ENCODE measurements at places on chromosomes 13 and 19. TPM values are rescaled to one million over a fixed set of nuclear protein-coding genes. Genes with fewer than 3 reads are reported as not detected.
A peak's percentile ranks its signal among the peaks of the same experiment; 100 is the strongest.

DNA sequence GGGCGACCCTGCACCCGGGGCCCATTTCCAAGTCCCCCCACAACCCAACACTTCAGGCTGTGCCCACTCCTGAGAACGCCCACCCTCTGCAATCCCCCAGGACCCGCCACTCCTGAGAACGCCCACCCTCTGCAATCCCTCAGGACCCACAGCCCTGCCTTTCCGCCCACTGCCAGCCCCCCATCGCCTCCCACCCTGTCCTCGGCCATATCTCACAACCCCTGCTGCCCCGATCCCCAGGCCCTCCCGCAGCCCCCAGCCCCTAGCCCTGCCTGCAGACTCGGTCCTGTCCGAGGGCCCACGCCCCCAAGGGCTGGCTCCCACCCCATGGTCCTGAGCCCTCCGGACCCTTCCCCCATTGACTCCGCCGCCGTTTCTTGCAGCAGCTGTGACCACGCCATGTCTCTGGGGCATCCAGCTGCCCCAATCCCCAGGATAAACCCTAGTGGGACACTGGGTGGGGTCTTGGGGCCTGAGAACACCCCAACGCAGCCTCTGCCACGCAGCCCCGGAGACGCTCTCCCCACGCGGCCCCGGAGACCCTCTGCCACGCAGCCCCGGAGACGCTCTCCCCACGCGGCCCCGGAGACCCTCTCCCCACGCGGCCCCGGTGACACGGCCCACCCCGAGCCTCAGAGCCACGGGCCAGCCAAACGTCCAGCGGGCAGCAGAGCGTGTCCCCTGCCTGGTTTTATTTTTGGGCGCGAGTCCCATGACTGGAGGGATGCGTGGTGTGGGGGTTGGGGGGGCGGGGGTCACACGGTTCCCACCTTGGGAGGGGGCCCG, 17.0 kb downstream of the SBNO2 start:
- H3K4me1 ChIP-seq, result no peaks in the 10 kb centered on the region
- H3K4me3 ChIP-seq, result no peak overlapping the region
- H3K27ac ChIP-seq, result no peak overlapping the region
- no peaks in the 10 kb centered on the region for H3K27me3 ChIP-seq

DNA sequence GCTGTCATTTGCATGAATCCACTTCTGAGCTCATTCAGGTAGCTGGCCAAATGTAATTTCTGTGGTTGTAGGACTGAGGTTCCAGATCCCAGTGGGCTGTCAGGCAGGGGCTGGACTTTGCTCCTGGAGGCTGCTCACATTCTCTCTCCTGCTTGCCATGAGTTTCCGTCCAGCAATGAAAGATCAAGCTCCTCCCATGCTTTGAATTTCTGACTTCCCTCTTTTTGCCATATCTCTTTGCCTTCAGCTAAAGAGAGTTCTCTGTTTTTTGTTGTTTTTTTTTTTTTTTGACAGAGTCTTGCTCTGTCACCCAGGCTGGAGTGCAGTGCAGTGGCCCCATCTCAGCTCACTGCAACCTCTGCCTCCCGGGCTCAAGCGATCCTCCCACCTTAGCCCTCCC, 76.9 kb downstream of the ING1 start:
- H3K27me3 ChIP-seq, result peaks cover 14% of the 10 kb centered on the region
- H3K4me3 ChIP-seq, result no peak overlapping the region
- DNase-seq, result no peak
- H3K36me3 ChIP-seq, result peaks cover 5% of the 10 kb centered on the region
- no peak overlapping the region for H3K27ac ChIP-seq

- DNase-seq, result no peak
- no peaks in the 10 kb centered on the region for H3K4me1 ChIP-seq
- H3K36me3 ChIP-seq, result no peaks in the 10 kb centered on the region
- H3K27me3 ChIP-seq, result no peaks in the 10 kb centered on the region
- no peak overlapping the region for H3K4me3 ChIP-seq
- no peak overlapping the region for H3K27ac ChIP-seq
Observed at GRCh38 chr13:37446503-37446902, 152.1 kb downstream of the POSTN start.

GRCh38 chr19:33498391-33499000, 23.1 kb downstream of the PEPD start:
- H3K4me3 ChIP-seq, result no peak overlapping the region
- H3K27ac ChIP-seq, result no peak overlapping the region
- no peaks in the 10 kb centered on the region for H3K27me3 ChIP-seq
- no peaks in the 10 kb centered on the region for H3K36me3 ChIP-seq
- peaks cover 11% of the 10 kb centered on the region for H3K4me1 ChIP-seq

- H3K27me3 ChIP-seq, result no peaks in the 10 kb centered on the region
- no peaks in the 10 kb centered on the region for H3K4me1 ChIP-seq
- H3K27ac ChIP-seq, result no peak overlapping the region
- no peak for DNase-seq
- H3K4me3 ChIP-seq, result no peak overlapping the region
- no peaks in the 10 kb centered on the region for H3K36me3 ChIP-seq
Observed at GRCh38 chr19:48539503-48540096, 12.4 kb upstream of the SULT2B1 start.

- no peak for DNase-seq
- no peak overlapping the region for H3K4me3 ChIP-seq
- H3K27ac ChIP-seq, result no peak overlapping the region
- no peaks in the 10 kb centered on the region for H3K4me1 ChIP-seq
- no peaks in the 10 kb centered on the region for H3K27me3 ChIP-seq
- H3K36me3 ChIP-seq, result no peaks in the 10 kb centered on the region
Observed at GRCh38 chr13:34179481-34179880, 361.5 kb downstream of the RFC3 start.

DNA sequence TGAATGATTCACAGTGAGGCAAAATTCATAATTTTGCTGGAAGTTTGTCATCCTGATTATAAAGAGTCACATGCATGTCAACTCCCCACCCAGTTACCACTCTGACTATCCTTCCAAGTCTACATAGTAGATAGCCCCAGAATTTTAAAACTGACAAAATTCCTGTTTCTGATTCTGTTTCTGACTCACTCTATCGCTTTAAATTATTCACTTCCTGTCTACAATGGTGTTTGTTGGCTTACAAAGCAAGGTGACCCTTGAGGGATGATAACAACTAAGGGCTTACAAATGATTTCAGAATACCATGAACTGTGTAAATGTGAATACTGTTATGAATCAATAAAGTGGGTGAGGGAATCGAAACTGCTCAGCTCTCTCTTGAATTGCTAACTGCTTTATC, 98.7 kb upstream of the KL start:
- peaks cover 15% of the 10 kb centered on the region for H3K4me1 ChIP-seq
- H3K27me3 ChIP-seq, result peaks cover 2% of the 10 kb centered on the region
- peak overlapping the region; percentile 24 for H3K27ac ChIP-seq

DNA sequence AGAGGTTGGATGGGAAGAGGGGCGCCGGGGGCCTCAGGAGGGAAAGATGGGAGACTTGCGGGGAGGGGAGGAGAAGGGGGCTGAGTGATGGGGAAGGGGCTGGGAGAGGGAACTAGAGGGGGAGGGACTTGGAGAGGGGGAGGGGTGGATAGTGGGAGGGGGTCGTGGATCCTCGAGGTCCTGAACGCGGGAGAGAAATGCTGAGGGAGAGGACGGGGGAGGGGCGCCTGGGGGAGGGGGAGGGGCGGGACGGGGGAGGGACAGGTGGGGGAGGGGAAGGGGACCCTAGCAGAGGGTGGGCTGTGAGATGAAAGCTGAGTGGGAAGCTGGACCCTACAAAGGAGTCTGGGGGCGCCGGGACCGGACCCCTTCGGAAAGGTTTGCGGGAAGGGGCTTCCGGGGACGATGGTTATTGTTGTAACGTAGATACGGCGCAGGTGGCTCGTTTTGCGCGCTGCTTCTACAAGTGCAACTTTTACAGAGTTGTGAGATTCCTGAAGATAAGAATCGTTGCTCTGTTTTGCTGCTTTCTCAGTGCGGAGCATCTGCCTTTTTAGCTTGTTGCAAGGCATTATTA, 418 bp downstream of the ZNF444 start:
- H3K4me1 ChIP-seq, result peaks cover 40% of the 10 kb centered on the region
- peak overlapping the region; percentile 76 for H3K4me3 ChIP-seq
- H3K27me3 ChIP-seq, result no peaks in the 10 kb centered on the region
- peak; percentile 36 for DNase-seq

GRCh38 chr19:53537121-53537520, 824 bp upstream of the ZNF331 start:
- peaks cover 46% of the 10 kb centered on the region for H3K36me3 ChIP-seq
- peak overlapping the region; percentile 86 for H3K4me3 ChIP-seq
- peak; percentile 17 for DNase-seq
- no peaks in the 10 kb centered on the region for H3K27me3 ChIP-seq

DNA sequence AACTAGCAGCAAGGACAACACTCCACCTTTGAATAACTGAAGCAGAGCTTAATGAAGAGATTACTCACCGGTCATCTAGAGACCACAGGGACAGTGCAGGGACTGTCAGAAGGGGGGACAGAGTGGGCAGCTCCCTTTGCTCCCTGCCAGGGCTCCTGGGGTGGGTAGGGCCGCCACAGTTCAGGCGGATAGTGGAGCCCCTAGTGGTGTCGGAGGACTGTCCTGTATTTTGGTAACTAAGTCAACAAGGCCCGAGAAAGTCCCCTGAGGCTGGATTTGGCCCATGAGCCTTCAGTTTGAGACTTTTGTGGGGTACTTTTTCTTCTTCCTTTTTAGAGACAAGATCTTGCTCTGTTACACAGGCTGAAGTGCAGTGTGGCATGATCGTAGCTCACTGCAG, 44.6 kb downstream of the GJA3 start:
- no peak for DNase-seq
- H3K27ac ChIP-seq, result no peak overlapping the region
- H3K27me3 ChIP-seq, result no peaks in the 10 kb centered on the region
- H3K4me3 ChIP-seq, result no peak overlapping the region
- no peaks in the 10 kb centered on the region for H3K36me3 ChIP-seq

DNA sequence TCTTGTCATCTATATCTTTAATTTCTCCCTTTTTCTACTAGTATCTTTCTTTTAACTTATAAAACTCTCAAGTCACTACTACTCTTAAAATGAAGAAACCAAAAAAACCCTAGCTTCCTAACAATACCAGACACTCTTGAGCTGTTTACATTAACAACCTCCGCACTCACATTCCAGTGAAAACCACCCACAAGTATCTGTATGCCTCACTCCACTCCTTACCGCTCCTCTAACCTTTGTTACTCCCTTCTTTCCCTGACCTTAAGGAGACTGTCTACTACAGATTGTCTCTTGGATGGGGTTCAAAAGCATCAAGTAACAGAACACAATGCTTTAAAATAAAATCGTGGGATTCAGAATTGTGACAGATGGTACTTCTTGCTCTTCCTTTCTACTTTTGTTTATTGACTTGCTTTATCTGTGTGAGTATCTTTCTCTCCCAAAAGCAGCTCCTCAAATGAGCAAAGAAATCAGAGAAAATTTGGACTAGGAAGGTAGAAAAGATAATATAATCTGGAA, 110.0 kb upstream of the FBXL3 start:
- DNase-seq, result no peak
- peaks cover 2% of the 10 kb centered on the region for H3K4me1 ChIP-seq
- no peak overlapping the region for H3K4me3 ChIP-seq
- no peak overlapping the region for H3K27ac ChIP-seq
- no peaks in the 10 kb centered on the region for H3K27me3 ChIP-seq
- peaks cover 54% of the 10 kb centered on the region for H3K36me3 ChIP-seq

DNA sequence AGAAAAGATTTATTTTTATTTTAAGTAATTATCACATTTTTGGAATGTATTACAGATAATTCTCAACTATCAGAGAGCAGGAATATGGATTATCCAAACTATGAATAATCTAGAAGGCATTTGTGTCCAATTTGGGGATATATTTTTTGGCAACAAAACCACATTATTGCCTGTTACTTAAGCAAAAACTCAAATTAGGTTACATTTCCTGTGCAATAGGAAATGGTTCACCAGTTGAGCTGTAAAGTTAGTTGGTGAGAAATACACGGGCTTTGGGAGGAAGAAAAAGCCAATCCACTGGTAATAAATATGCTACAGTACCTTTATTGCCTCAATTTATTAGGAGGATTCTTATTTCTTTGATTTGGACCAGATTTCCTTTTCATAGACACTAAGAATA, 1075.2 kb downstream of the PCDH9 start:
- no peaks in the 10 kb centered on the region for H3K27me3 ChIP-seq
- DNase-seq, result no peak

DNA sequence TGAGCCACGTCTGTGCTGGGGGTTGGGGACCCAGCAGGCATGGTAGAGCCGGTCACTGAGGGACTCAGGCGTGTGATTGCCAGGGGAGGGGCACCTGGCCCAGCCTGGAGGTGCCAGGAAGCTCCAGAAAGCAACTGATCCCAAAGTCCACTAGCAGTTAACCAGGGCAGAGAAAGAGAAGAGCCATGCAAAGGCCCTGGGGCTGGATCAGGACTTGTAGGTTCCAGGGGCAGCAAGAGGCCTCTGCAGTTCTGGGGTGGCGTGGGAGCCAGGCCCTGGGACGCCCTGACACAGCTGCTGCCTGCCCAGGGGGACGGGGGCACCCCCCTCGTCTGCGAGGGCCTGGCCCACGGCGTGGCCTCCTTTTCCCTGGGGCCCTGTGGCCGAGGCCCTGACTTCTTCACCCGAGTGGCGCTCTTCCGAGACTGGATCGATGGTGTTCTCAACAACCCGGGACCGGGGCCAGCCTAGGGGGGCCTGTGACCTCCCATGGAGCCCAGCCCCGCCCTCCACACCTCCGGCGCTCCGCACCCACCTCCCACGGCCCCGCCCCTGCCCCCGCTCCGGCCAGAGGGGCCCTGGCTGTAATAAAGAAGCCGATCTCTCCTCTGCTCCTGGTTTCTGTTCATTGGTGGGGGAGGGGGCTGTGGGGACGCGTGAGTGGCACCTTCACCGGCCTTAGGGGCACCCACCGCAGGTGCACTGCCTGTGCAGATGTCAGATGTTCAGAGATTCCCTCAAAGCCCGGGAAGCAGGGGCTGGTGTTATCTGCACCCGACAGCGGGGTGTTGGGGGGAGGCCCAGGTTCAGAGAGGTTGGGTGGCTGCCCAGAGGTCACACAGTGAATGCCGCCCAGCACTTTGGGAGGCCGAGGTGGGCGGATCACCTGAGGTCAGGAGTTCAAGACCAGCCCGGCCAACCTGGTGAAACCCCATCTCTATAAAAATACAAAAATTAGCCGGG, 4.1 kb downstream of the AZU1 start:
- no peaks in the 10 kb centered on the region for H3K4me1 ChIP-seq
- no peak overlapping the region for H3K4me3 ChIP-seq
- H3K27ac ChIP-seq, result no peak overlapping the region

DNA sequence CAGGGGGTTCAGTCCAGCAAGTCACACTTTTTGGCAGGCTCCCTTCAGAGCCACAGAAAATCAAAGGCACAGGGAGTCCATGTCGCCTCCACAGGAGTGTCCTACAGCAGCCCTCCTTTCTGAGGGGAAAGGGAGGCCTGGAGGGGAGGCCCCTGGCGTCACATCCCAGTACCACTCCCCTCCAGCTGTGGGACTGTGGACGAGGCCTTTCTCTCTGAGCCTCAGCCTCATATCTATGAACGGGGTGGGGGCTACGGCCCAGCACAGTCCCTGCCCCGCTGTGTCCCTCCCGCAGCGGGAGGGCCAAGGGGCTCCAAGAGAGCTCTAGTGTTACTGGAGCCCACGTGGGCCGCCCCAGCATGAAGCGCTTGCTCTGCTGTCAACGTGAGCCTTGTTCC, 23.8 kb downstream of the PEPD start:
- peaks cover 5% of the 10 kb centered on the region for H3K4me1 ChIP-seq
- no peaks in the 10 kb centered on the region for H3K27me3 ChIP-seq

The OR7A5 gene
- total RNA-seq, result not detected

The TMED1 gene
- 17.3 TPM for total RNA-seq

The GSX1 gene
- total RNA-seq, result not detected
